Gastroesophageal sphincter (tissue), 4 donors: ENCODE measurements at places on chromosomes 12 and 14.

DNA sequence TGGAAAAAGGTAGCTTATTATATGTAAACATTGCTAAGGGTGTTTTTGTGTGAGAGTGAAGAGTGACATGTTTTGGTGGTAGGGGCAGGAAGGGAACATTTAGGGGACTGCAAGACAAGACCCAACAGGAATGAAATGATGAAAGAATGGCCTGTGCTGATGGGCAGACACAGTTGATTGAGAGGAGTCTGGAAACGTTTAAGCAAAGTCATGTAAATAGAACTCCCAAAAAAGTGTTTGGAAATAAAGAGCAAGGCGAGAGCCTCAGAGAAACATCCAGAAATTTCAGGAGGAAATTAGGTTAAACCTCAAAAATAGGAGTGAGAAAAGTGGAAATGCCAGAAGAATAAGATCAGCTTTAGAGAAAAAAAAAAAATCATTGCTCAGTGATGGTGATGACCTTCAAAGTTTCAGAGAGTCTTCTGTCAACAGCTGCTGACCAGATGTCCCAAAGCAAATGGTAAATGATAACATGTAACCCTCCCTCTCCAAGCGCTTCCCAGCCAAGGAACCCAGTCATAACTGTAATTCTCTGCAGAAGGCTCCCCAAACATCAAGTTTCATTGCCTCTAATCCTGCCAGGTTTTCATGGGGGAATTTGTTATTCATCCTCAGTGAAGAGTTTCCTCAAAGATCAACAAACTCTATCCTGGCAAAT is 223.2 kb upstream of the FAR2 start:
- no peaks in the 10 kb centered on the region for H3K27me3 ChIP-seq
- H3K4me1 ChIP-seq = no peaks in the 10 kb centered on the region
- H3K36me3 ChIP-seq = no peaks in the 10 kb centered on the region
- H3K27ac ChIP-seq = no peak overlapping the region

DNA sequence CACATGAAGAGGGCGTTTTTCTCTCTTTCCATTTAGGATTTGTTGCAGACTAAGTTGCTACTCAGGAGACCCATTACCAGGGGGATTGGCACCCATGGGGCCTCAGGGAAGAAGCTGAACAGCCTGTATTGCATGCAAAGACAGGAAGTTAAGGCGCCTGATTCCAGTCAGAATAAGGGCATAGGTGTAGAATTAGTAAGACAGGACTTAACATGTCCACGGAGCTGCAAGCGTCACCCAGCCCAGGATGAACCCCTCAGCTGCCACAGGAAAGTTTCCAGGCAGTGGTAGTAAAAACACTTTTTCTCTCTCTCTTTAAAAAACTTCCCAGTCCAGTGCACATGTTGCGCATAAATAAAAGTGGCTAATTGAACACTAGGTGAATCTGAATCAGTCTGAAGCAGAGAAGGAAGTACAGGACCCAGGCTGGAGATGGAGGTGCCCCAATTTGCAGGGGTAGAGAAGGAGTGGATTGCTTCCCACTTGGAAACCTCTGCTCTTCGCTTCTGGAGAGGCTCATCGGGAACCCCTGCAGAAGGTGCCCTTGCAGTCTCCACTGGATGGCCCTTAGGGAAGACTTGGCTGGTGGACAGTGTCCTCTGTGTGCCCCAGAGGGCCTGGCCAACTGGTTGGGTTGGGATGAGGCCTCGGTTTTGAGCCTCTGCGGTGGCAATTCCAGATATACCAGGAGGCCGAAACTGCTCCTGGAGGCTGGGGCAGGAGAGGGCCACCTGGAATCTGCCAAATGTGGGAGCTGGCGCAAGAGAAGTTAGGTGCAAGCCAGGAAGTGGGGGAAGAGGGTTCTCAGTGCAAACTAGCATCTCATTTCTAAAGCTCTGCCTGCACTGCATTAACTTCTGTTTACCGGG is 10.7 kb upstream of the TBX3 start:
- H3K4me3 ChIP-seq = no peak overlapping the region
- H3K27ac ChIP-seq = no peak overlapping the region
- peaks cover 35% of the 10 kb centered on the region for H3K4me1 ChIP-seq
- ATAC-seq = no peak
- no peaks in the 10 kb centered on the region for H3K36me3 ChIP-seq

DNA sequence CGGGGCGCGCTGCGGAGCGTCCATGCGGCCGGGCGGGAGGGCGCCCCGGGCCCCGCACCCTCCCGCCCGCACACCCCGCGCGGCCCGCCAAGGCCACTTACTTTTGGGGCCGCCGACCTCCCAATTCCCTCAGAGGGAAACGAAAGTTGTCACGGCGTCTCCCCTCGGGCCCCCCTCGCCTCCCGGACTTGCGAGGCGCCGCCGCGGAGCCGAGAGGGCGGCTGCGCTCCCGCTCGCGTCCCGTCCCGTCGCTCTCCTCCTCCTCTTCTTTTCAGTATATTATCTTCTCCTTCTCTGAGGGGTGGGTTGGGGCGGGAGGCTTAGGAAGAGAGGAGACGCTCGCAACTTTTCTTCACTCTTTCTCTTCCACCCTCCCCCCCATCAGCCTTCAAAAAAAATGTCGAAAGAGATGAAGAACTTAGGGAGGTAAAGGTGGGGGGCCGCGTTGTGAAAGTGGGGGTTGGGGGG is 613 bp downstream of the DUSP16 start:
- H3K4me3 ChIP-seq = peak overlapping the region; percentile 82
- H3K36me3 ChIP-seq = no peaks in the 10 kb centered on the region
- no peak for ATAC-seq
- peaks cover 48% of the 10 kb centered on the region for H3K4me1 ChIP-seq
- H3K27me3 ChIP-seq = no peaks in the 10 kb centered on the region

- H3K27ac ChIP-seq = peak overlapping the region; percentile 100
- no peak for ATAC-seq
- H3K4me3 ChIP-seq = no peak overlapping the region
- H3K36me3 ChIP-seq = no peaks in the 10 kb centered on the region
- peaks cover 18% of the 10 kb centered on the region for H3K4me1 ChIP-seq
Measured at GRCh38 chr12:11752403-11753149, 103.1 kb downstream of the ETV6 start.

DNA sequence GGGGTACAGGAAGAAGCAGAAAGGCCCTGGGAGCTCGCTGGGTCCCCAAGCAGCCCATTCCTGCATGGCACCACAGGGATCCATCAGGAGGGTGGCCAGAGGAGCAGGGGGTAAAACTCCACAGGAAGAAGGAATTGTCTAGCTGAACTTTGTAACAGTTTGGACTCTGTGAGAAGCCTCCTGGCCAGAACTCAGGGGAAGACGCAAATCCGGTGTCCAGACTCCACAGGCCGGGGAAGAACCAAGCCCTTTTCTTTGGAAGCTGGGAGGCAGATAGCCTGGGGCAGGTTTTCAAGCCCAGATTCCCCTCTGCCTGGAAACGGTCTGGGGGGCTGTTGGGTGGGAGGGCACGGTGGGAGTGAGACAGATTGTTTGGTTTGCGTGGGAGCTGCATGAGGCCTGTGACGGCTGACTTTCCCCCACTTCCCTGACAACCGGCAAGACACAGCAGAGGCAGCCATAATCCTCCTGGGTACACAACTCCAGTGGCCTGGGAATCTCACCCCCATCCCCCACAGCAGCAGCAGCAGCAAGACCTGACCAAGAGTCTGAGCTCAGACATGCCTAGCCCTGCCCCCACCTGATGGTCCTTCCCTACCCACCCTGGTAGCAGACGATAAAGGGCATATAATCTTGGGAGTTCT is 16.7 kb downstream of the GPHB5 start:
- no peak overlapping the region for H3K27ac ChIP-seq
- no peak overlapping the region for H3K4me3 ChIP-seq
- H3K36me3 ChIP-seq = no peaks in the 10 kb centered on the region

DNA sequence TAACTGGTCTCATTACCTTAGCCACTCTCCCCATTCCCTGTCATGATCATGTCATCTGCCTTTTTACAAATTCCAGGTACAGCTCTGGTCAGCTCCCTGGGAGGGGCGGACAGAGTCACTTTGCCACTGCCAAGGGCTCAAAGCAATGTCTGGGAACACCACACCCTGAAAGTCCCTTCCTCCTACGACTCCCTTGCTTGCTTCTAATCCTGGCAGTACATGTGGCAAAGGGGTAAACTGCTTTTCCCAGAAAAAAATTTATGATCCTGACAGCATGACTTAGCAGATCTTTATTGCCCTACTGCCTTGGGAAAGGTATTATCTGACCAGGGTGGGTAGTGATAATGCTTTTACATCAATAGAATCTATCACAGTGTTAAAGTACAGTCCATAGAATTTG is 376.0 kb upstream of the PDE3A start:
- H3K36me3 ChIP-seq = no peaks in the 10 kb centered on the region
- no peak overlapping the region for H3K4me3 ChIP-seq
- H3K27ac ChIP-seq = no peak overlapping the region
- ATAC-seq = no peak

- no peak overlapping the region for H3K4me3 ChIP-seq
- ATAC-seq = no peak
- no peaks in the 10 kb centered on the region for H3K36me3 ChIP-seq
- no peak overlapping the region for H3K27ac ChIP-seq
- H3K27me3 ChIP-seq = no peaks in the 10 kb centered on the region
Measured at GRCh38 chr12:45540661-45541341, 188.7 kb upstream of the ARID2 start.

GRCh38 chr14:51730098-51730497 is 78.4 kb downstream of the FRMD6 start:
- H3K27me3 ChIP-seq = no peaks in the 10 kb centered on the region
- peaks cover 45% of the 10 kb centered on the region for H3K36me3 ChIP-seq
- no peak overlapping the region for H3K27ac ChIP-seq
- no peaks in the 10 kb centered on the region for H3K4me1 ChIP-seq
- H3K4me3 ChIP-seq = no peak overlapping the region
- no peak for ATAC-seq

- H3K27me3 ChIP-seq = no peaks in the 10 kb centered on the region
- H3K27ac ChIP-seq = no peak overlapping the region
- no peak for ATAC-seq
- H3K4me3 ChIP-seq = no peak overlapping the region
- no peaks in the 10 kb centered on the region for H3K4me1 ChIP-seq
Measured at GRCh38 chr12:70847871-70848270, 72.7 kb downstream of the PTPRR start.

DNA sequence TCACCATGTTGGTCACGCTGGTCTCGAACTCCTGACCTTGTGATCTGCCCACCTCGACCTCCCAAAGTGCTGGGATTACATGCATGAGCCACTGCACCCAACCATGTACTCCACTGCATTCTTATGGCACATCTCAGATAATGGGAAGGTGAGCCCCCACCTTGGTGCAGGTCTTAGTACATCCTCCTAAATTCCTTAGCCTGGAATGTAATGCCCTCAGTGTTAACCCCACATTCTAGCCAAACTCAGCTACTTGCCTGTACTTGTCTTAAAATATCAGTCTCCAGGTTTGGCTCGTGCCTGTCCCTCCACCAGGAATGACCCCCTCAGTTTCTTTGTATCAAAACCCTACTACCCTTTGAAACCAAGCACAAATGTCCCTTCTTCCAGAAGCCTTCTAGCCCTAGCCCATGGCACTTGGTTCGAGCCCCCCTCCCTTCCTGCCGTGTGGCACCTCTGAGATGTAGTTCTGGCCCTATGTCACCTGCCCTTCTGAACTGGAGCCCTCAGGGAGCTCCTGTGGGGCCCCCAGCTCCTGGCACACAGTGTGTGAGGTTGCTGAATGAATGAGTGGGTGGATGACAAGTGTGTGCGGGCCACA is 8.4 kb downstream of the KCNH3 start:
- no peak overlapping the region for H3K4me3 ChIP-seq
- H3K27ac ChIP-seq = no peak overlapping the region
- H3K36me3 ChIP-seq = no peaks in the 10 kb centered on the region
- H3K4me1 ChIP-seq = peaks cover 10% of the 10 kb centered on the region
- no peak for ATAC-seq

DNA sequence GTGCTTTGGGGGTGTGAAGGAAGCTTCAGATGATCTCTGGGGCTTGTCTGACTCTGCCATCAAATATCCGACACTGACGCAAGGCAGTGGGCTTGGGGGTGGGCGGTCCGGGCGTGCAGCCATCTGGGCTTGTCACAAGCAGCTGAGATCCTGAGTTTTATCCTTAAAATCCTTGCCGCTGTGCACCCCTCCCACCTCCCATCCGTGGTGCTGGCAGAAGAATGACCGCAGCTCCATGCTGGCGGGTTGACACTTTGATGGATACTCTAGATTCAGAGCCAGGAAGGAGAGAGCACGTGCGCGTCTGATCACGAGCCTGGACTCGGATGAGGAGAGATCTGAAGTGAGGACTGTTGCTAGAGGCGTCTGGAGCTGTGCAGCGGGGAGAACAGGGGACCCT is 3.0 kb downstream of the ZFYVE21 start:
- peaks cover 89% of the 10 kb centered on the region for H3K4me1 ChIP-seq
- no peak overlapping the region for H3K4me3 ChIP-seq
